ENCODE measurements at places on chromosomes 1 and 21. TPM values are rescaled to one million over a fixed set of nuclear protein-coding genes. Genes with fewer than 3 reads are reported as not detected.

DNA sequence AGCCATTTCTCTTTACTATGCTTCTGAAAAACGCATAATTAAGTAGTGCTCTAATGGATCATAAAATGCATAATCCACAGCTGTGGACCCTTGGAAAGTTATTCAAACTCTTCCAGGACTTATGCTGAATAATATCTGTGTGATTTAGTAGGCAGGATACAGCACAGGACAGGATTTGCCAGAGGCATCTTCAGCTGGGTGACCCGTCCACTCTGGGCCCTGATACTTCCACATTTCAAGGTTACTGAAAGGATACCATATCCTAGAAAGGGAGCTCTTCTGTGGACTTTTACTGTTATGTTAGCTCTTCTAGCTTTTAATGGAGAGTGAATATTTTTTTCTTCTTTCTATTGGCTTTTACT lies 49.6 kb downstream of the MAP10 start:
- no peak for DNase-seq

GRCh38 chr1:89821322-89822108 lies 683 bp downstream of the LRRC8D start:
- peak; percentile 92 for DNase-seq

DNA sequence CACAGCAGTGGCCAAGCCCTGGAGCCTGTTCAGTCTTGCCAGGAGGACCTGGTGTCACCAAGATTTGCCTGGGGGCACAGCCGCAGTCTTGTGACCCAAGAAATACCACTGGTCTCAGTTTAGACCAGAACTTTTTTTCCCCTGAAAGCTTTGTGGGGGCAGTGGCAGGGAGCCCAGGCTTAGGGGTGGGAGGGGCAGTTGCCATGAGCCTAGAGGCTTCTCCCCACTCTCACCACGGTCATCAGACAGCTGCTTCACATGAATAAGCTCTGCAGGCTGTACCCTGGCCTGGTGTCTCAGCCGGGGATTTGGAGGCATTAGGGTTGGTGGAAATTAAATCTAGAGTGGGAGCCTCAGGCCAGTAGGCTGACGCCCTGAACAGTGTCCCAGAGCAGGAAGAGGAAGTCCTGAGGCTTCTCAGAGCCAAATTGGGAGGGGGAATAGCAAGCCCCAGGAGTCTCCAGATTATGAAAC lies 73.7 kb downstream of the SLC16A1 start:
- no peak for DNase-seq

GRCh38 chr1:211129776-211130175 lies 4.2 kb downstream of the KCNH1 start:
- no peak for DNase-seq

- no peak for DNase-seq
These were observed 138.0 kb upstream of the TNR start for GRCh38 chr1:175881246-175881976.

The OR2L13 gene
- total RNA-seq: not detected

The KCNE2 gene
- not detected for total RNA-seq
